NCI-H1930 (cell line): ENCODE measurements at places on chromosomes 5 and 9.

- DNase-seq: no peak
Observed at GRCh38 chr5:111675201-111675934, 81.6 kb downstream of the NREP start.

GRCh38 chr9:104984948-104985347 lies 57.0 kb upstream of the ABCA1 start:
- no peak for DNase-seq

GRCh38 chr9:135926402-135927194 lies 19.3 kb upstream of the CAMSAP1 start:
- no peak for DNase-seq

- DNase-seq: no peak
Observed at GRCh38 chr5:143275512-143276363, 127.7 kb downstream of the NR3C1 start.

GRCh38 chr5:6058055-6058715 lies 320.2 kb downstream of the MED10 start:
- DNase-seq: no peak

DNA sequence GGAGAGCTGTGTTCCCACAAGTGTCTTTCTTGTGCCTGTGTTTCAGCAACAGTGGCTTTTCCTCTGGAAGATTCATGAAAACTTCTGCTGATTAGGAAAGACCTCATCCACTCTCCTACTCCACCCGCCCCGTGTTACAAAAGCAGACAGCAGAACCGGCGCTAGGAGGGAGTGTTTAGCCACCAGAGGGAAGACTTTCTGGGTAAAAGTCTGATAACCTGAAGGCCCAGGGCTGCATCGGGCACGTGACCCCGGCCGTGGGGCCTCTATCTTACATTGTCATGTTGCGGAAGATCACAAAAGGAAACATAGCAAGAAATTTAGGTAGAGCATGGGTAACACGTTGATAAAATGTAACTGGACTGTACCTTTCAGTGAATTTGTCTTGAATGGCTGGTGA lies 32.0 kb upstream of the DMRT2 start:
- peak; percentile 50 for DNase-seq

GRCh38 chr9:80976403-80976802 lies 712.9 kb downstream of the TLE1 start:
- no peak for DNase-seq

DNA sequence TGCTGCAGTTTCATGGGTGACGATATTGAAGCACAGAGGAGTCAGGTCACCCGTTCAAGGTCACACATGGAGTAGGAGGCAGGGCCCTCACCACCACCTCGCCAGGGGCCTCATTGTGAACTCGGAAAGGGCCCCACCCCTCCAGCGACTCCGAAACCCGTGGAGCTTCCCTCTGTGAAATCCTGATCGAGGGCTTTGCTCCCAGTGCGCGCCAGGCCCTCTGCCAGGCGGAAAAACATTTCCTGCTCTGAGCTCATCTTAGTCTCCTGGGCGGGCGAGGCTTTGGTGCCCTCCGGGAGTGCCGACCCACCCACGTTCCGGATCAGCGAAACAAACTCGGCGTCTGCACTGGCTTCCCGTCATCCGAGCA lies 75.0 kb upstream of the FCN1 start:
- DNase-seq: no peak

DNA sequence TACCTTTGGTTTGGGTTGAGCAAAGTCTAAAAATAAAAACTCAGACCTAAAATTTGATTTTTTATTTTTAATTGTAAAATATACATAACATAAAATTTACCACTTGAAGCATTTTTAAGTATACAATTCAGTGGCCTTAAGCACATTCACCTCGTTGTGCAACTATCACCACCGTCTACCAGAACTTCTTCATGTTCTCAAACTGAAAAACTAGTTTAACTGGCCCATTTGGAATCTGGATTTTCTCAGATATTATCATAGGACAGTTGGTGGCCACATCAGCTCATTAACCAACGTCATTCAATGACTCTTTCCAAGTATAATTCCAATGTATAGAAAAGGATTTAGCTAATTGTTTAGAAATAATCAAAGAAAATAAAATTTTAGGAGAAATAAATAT lies 319.3 kb downstream of the TLE1 start:
- no peak for DNase-seq

GRCh38 chr5:15566306-15566705 lies 66.3 kb downstream of the FBXL7 start:
- DNase-seq: no peak
